Endothelial cell of umbilical vein (primary cell): ENCODE measurements at places on chromosomes 2 and 18. TPM values are rescaled to one million over a fixed set of nuclear protein-coding genes. Genes with fewer than 3 reads are reported as not detected.

GRCh38 chr18:62396381-62396780 lies 71.3 kb downstream of the TNFRSF11A start:
- no peak for DNase-seq
- H3K36me3 ChIP-seq = no peaks in the 10 kb centered on the region
- H3K27me3 ChIP-seq = no peaks in the 10 kb centered on the region
- peaks cover 4% of the 10 kb centered on the region for H3K4me1 ChIP-seq

DNA sequence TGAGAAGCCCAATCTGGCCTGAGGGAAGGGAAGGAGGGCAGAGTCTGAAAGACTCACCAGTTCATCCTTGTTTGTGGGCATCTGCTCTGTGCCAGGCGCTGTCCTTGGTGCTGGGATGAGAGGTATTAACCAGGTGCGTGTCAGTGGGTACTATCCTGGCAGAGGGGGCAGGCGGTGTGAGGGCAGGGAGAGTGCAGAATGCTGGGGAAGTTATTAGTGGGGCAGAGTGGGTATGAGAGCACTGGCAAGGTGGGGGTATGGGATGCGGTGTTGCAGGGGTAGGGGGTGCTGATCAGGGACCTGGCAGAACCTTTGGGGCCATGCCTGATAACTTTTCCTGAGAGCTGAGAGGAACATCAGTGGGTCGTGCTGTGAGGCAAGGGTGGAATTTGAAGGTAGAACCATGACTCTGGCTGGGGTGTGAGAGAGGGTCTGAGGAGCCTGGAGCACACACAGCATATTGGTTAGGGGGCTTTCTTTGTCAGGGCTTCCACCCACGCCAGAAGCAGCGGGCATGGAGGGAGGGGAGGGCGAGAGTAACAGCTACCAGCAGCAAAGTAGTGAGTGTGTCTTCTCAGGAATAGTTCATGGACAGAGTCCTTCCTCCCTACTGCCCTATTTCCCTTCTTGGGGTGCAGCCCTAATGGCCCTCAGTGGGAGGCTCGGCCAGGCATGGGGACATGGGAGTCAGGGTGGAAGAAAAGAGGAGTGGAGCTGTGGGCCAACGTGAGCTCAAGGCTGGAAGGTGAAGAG lies 290.7 kb downstream of the CYP26B1 start:
- peak; percentile 13 for DNase-seq
- H3K36me3 ChIP-seq = no peaks in the 10 kb centered on the region
- no peaks in the 10 kb centered on the region for H3K4me1 ChIP-seq

- no peak overlapping the region for H3K27ac ChIP-seq
- H3K36me3 ChIP-seq = no peaks in the 10 kb centered on the region
- H3K4me1 ChIP-seq = no peaks in the 10 kb centered on the region
- DNase-seq = no peak
Measured at GRCh38 chr2:126793885-126794613, 104.6 kb upstream of the TEX51 start.

EVA1A gene
- 59.7 and 66.5 TPM in 2 replicates for total RNA-seq

RETREG2 gene
- 58.2 and 59.5 TPM in 2 replicates for total RNA-seq

RGPD3 gene
- total RNA-seq = not detected in 2 replicates

- H3K27ac ChIP-seq = no peak within 1 kb of the TSS
- DNase-seq = peak; percentile 25
- H3K27me3 ChIP-seq = no peaks in the 10 kb centered on the region
- H3K4me3 ChIP-seq = peak within 1 kb of the TSS; percentile 48
- no peaks in the 10 kb centered on the region for H3K4me1 ChIP-seq
Measured at GRCh38 chr2:176156807-176157498, at the start of gene HOXD3. HOXD3 (plus strand) TSS chr2:176157307; CDS start chr2:176169115, 11,808 bp downstream.

DNA sequence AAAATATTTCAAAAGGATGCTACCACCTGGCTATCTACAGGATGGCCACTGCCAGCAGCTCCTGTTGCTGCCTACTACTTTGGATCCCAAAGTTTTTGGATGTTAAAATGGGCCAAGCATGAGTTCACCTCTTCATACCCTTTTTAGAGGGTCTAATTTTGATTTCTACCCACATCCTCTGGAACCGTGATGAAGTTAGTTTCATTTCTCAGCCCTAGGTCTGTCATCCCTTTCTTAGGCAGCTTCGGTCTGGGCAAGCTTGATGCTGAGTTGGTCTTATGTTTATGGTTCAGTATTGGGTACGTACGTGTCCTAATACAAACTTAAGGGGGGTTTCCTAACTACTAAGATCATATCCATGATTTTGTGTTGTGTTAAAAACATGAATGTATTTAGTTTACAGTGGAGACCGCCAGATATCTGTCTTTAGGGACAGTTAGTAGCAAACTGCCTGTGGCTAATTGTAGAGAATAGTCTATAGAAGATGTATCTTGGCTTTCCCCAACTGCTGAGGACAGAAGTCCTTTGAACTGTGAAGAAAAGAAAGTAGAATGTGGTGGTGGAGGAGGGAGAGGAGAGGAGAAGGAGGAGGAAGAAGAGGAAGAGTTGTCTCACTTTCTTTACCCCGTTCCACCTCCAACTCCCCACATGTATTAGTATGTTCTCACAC lies 184.9 kb downstream of the UBE2E3 start:
- H3K36me3 ChIP-seq = no peaks in the 10 kb centered on the region
- no peak overlapping the region for H3K4me3 ChIP-seq
- H3K4me1 ChIP-seq = no peaks in the 10 kb centered on the region
- H3K27ac ChIP-seq = no peak overlapping the region

MROH2A gene
- not detected in 2 replicates for total RNA-seq

DNA sequence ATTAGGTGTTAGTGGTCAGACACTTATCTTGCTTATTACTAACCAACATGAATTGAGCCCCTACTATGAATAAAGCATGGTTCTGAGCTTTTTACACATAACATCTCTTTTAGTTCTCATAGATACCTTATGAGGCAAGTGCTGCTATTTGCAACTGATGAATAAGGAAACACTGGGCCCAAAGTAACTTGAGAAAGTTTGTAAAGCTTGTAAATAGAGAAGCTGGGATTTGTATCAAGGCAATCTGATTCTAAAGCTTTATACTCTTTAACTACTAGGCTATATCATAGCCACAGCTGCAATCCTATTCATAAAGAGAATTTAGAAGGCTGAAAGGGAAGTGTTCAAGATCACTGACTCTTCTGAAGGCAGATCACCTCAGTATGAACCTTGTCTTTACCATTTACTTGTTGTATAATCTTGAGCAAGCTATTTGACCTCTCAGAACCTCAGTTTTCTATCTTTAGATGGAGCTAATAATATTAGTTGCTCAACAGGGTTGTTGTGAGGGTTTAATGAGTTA lies 60.4 kb downstream of the ABCB11 start:
- no peaks in the 10 kb centered on the region for H3K36me3 ChIP-seq
- no peaks in the 10 kb centered on the region for H3K4me1 ChIP-seq
- H3K27ac ChIP-seq = no peak overlapping the region
- no peaks in the 10 kb centered on the region for H3K27me3 ChIP-seq
- no peak overlapping the region for H3K4me3 ChIP-seq

- H3K4me1 ChIP-seq = peaks cover 17% of the 10 kb centered on the region
- no peak for DNase-seq
- H3K36me3 ChIP-seq = no peaks in the 10 kb centered on the region
- H3K4me3 ChIP-seq = no peak overlapping the region
- H3K27ac ChIP-seq = no peak overlapping the region
Measured at GRCh38 chr2:172449911-172450550, 22.6 kb downstream of the ITGA6 start.

- no peaks in the 10 kb centered on the region for H3K36me3 ChIP-seq
- no peak overlapping the region for H3K27ac ChIP-seq
- H3K4me3 ChIP-seq = no peak overlapping the region
- DNase-seq = peak; percentile 74
- no peaks in the 10 kb centered on the region for H3K4me1 ChIP-seq
Measured at GRCh38 chr2:136013955-136014354, 28.5 kb upstream of the DARS1 start.

GRCh38 chr2:69831354-69831905 lies 2.0 kb downstream of the GMCL1 start:
- H3K27ac ChIP-seq = no peak overlapping the region
- H3K27me3 ChIP-seq = no peaks in the 10 kb centered on the region

DNA sequence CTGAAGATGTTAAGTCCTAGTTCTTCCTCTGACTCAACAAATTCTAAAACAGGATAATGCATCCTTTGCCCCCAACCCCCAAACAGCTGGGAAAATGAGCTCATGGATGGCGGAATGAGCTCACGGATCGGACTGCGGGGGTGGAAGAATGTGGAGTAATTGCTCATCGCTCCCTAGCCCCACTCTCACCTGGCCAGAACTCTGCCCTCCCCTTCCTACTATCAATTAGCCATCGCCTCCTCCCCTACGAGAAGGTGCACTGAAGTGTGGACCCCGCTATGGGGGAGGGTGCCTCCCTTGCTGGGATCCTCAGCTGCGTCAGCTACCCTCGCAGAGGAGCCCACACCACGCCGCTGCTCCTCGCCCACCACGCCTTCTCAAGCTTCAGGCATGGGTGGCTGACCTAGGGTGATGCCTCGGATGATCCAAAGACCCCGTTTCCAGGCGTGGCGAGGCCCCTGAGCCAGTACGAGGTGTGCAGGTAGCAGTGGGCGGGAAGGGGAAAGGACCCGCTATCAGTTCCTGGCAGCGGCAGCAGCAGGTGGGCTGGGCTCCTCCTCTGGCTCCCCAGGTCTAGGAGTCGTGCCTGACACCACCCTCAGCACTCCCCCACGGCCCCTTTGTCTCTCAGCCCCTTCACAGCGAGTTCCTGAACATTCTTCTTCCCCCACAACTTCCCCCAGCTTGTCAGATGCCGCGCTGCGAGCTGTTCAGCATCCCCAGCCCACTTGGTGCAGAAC lies 82.1 kb upstream of the POMC start:
- no peak overlapping the region for H3K27ac ChIP-seq
- H3K27me3 ChIP-seq = no peaks in the 10 kb centered on the region
- peaks cover 2% of the 10 kb centered on the region for H3K36me3 ChIP-seq

- H3K4me3 ChIP-seq = no peak overlapping the region
- no peaks in the 10 kb centered on the region for H3K4me1 ChIP-seq
- H3K27me3 ChIP-seq = no peaks in the 10 kb centered on the region
- H3K27ac ChIP-seq = no peak overlapping the region
- no peak for DNase-seq
Measured at GRCh38 chr18:7889515-7889914, 322.4 kb downstream of the PTPRM start.

UNC80 gene
- not detected in 2 replicates for total RNA-seq

NEU4 gene
- total RNA-seq = not detected in 2 replicates

SAG gene
- not detected in 2 replicates for total RNA-seq

AQP12B gene
- total RNA-seq = not detected in 2 replicates

ADD2 gene
- total RNA-seq = not detected in 2 replicates

NOSTRIN gene
- 0.75 TPM in 1 of 2 replicates, not detected in the other for total RNA-seq

METTL8 gene
- total RNA-seq = 20.2 and 25.0 TPM in 2 replicates

- no peaks in the 10 kb centered on the region for H3K36me3 ChIP-seq
- no peaks in the 10 kb centered on the region for H3K4me1 ChIP-seq
- DNase-seq = no peak
- no peak overlapping the region for H3K4me3 ChIP-seq
- H3K27me3 ChIP-seq = no peaks in the 10 kb centered on the region
- H3K27ac ChIP-seq = no peak overlapping the region
Measured at GRCh38 chr18:38693104-38693503, 1127.5 kb upstream of the CELF4 start.

GRCh38 chr18:62885804-62886203 lies 170.5 kb downstream of the PHLPP1 start:
- DNase-seq = peak; percentile 45
- H3K27me3 ChIP-seq = no peaks in the 10 kb centered on the region
- H3K36me3 ChIP-seq = no peaks in the 10 kb centered on the region
- H3K4me1 ChIP-seq = peaks cover 28% of the 10 kb centered on the region

GRCh38 chr2:11155381-11156035 lies at the start of gene SLC66A3:
SLC66A3 (plus strand) TSS chr2:11155467; CDS start chr2:11155547, 80 bp downstream.
- no peaks in the 10 kb centered on the region for H3K27me3 ChIP-seq
- no peaks in the 10 kb centered on the region for H3K36me3 ChIP-seq
- peak within 1 kb of the TSS; percentile 90 for H3K27ac ChIP-seq
- peaks cover 11% of the 10 kb centered on the region for H3K4me1 ChIP-seq
